ENCODE measurements at places on chromosomes 3 and 15.

DNA sequence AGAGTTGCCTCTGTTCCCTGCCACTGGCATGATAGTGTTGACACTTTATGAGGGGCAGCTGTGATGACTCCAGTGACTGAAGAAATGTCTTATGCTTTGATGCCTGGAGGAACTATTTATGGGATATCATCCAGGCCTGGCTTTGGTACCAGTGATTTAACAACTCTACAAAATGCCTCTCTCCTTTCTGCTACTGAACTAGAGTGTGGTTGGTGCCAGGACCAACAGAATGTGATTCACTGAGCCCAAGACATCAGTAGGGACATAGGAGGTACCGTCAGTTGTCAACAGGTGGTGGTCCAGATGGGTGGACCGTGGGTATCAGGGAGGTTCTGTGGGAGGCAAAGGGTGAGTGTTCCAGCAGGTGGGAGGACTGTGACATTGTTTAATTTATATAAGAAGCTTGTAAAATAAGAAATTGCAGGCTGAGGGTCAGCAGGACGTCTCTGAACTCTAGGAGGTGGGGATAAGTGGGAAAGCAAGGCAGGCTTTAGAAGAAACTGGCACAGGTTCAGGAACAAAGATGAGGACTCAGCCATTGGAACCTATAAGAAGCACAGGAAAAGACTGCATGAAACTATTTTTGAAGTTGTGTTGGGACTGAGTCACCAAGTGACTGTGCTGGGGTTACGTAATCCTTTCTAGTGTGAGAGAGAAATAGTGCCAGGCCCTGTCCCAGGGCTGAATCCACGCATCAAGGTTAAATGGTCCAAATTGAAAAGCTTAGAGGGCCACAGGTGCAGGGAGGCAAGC lies 28.5 kb upstream of the SLC7A14 start:
- DNase-seq, result peak; percentile 91

DNA sequence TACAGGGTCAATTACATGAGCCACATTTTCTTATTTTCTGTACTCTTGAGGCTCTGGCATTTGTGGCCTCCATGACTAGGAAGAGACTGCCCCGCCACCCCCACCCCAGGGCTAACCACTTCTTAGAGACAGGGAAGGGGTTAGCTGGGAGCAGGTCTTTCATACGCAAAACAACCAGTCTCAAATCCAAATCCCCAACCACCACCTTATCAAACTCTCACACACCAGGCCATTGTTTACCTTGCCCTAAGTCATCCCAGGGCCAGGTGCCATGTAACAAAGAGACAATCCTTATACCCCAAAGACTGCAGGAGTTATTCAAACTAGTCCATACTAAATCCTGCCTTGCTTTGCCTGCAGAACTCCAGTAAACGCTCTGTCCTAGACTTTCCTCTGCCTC lies 77.8 kb downstream of the B3GNT5 start:
- DNase-seq, result no peak

GRCh38 chr3:69740103-69741021 lies 1.1 kb downstream of the MITF start:
- no peak for DNase-seq

DNA sequence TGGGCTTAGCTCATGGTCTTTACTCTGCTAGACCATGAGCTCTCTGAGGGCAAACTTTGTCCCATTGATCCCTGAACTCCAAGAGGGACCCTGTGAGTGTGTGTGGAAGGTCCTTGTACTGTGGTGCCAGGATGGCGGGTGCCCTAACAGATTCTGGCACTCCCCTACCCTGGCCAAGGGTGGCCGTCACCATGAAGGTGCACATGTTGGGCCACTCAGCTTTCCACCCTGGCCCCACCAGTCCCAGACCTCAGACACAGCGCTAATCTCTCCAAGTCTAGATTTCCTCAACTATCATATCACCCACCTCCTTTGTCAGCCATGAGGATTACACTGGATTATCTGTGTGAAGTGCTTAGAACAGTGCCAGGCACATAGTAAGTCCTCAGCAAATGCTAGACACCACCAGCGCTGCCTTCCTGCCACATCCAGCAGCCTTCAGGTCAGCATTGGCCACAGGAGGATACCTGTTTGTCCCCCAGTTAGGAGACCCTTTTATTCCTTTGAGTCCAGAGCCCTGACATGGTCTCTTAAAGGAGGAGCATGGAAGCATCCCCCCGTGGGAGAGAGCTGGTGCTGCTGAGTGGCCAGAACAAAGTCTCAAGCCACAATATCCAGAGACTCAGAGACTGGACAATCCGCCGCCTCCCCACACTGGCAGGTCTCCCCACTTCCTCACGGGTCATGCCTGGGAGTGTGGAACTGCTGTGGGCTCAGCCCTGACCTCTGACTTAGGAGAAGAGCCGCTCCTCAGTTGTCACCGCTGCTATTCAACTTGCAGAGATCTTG lies 44.5 kb upstream of the SLCO2A1 start:
- no peak for DNase-seq

GRCh38 chr3:143339451-143339850 lies 219.9 kb downstream of the CHST2 start:
- no peak for DNase-seq

GRCh38 chr15:43998607-43999006 lies 171.8 kb downstream of the WDR76 start:
- DNase-seq, result peak; percentile 59

- DNase-seq, result no peak
These were observed 217.0 kb downstream of the PLOD2 start for GRCh38 chr3:145943952-145944351.

DNA sequence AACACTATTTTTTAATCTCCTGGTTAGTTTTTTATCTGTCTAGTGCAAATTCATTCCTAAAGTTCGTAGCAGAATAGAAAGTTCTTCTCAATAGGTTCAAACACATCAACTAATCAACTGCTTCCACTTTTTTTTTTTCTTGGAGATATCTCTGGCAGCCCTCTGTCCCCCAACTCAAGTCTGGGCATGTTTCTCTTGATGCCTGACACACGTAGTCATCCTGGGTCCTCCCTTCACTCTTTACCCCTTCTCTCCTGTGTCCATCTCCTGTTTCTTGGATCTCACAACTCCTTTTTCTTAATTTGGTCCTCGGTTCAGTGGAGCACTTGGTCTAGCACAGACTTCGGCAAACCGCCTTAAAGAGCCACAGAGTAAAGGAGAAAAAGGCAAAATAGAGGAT lies 14.4 kb downstream of the TNFAIP8L3 start:
- no peak for DNase-seq

- DNase-seq, result no peak
These were observed 166.3 kb downstream of the NECTIN3 start for GRCh38 chr3:111237946-111238345.

DNA sequence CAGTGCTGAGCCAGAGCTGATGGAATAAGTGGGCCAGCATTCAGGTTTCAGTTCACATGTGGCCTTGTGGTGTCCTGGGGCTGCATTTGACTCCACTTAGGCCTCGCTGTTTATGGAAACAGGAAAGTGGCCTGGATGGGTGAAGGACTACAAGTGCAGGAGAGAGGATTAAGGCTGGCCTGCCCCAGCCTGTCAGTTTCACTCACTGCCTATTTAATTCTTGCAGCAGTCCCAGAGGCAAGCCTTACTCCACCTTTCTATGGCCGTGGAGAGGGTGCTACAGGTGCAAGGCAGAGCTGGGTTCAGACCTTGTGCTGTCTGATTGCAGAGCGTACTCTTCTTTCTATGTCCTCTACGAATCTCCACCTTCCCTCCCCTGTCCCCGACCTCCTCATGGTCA lies 37.7 kb downstream of the ABHD17C start:
- no peak for DNase-seq

GRCh38 chr3:197224034-197224444 lies 74.4 kb downstream of the DLG1 start:
- DNase-seq, result peak; percentile 57

GRCh38 chr3:18245721-18246120 lies 179.4 kb downstream of the SATB1 start:
- no peak for DNase-seq

- DNase-seq, result no peak
These were observed 82.3 kb downstream of the LRTM1 start for GRCh38 chr3:54845551-54845950.

GRCh38 chr3:183807881-183808280 lies 17.5 kb downstream of the MAP6D1 start:
- DNase-seq, result no peak

DNA sequence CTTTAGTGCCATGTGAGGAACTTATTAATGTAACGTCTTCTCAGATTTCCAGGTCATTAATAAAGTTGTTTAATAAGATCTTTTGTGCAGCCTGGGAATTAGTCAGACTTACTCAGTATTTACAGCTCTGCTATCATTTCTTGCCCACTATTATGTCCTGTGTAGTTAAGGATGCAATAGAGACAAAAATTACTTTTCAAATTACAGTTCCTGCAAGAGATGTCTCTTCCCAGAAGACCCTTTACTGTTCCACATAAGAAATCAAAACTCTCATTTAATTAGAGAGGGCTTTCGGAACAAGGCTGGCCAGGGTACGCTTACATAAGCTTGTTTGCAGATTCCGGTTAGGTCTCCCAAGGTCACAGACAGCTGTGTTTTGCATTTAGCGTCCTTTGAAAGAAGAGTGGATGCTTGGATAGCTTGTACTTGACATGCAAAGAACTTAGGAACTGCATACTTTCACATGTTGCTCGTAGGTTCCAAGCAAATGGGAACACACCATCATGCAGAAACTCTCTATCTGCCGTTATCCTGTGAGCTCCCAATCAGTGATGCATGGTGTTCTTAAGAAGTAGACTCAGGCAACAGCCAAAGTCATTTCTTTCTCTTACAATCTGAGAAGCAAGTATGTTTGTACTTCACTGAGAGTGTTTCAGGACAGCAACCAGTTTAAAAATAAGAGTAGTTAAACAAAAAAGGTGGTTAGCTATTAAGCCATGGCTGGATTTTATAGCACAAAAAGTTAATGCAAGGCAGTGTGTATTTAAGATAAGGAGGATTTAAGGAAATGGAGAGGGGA lies 37.4 kb downstream of the FILIP1L start:
- DNase-seq, result no peak

GRCh38 chr15:99425657-99426301 lies 140.0 kb upstream of the MEF2A start:
- no peak for DNase-seq

GRCh38 chr15:52288051-52288942 lies 7.3 kb downstream of the MYO5C start:
- DNase-seq, result no peak

DNA sequence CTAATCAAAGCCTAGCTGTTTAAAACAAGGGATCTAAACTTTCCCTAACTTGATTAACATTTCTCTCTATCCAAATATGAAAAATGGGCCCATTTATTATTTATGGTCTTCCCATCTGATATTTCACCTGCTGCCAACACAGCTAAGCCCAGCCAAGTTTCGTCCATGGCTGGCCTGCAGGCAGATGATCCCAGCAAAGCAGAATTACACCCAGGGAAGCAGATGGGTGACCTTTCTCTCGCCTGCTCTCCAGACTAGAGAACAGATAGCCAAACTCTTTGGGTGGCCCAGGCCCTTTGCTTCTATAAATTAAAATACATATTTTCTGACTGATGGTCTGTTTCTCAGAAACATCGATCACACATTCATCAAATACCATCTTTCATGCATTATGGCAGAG lies 1038.8 kb downstream of the AGBL1 start:
- DNase-seq, result no peak

- peak; percentile 20 for DNase-seq
These were observed 95.4 kb downstream of the FRMD5 start for GRCh38 chr15:44099671-44100070.

DNA sequence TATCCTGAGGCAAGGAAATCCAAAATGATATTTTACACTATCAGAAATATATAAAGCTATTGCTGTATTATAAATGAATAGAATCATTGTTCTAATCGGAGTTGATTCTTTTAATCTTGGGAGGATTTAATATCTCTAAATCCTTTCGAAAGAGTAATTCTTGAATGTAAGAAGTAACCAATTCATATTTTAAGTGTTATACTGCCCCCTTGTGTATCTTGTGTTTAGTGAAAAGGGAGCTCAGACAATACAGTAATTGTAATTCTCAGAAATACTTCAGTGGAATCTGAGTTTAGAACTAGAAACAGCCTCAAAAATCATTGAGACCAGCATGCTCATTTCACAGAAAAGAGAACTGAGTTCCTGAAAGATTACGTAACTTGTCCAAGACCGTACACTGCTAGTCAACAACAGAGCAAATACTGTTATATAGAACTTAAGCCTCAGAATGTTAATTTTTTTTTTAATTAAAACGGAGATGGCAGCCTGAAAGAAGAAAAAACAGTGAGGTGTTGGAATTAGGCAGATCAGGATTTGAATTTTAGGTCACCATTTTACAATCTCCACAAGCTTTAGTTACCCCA lies 42.9 kb downstream of the PLCH1 start:
- DNase-seq, result peak; percentile 62

DNA sequence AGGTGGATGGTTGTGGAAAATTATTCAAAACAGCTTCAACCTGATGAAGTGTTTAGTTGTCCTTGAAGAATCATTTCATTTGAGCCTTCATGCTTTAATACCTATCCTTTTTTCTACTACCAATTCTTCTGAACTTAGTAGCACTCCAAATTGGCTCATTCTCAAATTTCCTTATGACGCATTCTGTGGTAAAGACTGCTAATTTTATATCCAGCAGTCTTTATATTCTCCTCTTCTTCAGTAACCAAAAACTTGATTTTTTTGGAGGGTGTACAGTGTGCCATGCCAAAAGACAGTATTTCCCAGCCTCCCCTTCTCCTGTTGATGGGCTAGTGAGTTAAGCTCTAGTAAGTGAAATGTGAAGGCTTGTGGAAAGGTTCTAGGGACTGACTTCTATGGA lies 25.2 kb downstream of the CGNL1 start:
- no peak for DNase-seq

DNA sequence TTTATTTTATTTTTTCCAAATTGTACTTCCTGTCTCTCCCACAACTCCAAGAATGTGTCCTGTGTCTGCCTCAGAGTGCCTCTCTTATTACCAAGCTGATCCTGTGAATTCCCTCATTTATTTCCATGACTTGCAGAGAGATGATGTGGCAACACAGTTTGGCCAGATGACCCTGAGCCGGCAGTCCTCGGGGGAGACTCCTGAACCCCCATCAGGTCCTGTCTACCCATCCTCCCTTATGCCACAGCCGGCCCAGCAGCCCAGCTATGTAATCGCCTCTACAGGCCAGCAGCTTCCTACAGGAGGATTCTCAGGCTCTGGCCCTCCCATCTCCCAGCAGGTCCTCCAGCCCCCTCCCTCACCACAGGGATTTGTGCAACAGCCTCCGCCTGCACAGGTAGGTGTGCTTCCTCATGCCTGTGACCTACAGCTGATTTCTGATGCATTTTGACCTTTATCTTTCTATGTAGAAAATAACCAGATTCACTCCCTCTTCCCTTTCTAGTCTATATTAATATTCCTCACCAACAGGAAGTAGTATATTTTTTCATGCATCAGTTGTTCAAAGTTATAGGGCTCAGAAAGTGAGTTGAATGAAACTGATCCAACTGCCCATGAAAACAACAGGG lies 100.0 kb downstream of the ARPP21 start:
- DNase-seq, result no peak

- DNase-seq, result peak; percentile 46
These were observed 51.2 kb upstream of the SAMMSON start for GRCh38 chr3:69948246-69948862.

- no peak for DNase-seq
These were observed 18.2 kb upstream of the STT3B start for GRCh38 chr3:31514570-31514969.

Measured in AG08395 (cell line).